ENCODE measurements at places on chromosomes 11 and 22.

DNA sequence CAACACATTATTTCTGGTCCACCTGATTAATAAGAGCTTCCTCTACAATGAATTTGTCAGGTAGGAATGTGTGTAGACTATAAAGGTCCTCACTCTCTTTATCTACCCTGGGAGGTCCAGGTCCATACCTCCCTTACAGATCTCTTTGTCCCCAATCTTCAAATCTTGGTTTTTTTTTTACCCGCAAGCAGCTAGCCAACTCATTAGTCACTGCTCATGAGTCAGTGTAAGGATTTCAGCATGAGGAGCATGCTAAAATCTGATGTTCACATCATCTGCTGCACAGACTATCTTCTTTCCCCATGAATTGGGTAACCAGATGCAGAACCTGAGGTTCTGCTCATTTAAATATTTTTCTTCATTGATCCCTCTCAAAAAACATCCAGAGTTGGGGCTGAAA is 397.0 kb upstream of the ISX start:
- DNase-seq: no peak

DNA sequence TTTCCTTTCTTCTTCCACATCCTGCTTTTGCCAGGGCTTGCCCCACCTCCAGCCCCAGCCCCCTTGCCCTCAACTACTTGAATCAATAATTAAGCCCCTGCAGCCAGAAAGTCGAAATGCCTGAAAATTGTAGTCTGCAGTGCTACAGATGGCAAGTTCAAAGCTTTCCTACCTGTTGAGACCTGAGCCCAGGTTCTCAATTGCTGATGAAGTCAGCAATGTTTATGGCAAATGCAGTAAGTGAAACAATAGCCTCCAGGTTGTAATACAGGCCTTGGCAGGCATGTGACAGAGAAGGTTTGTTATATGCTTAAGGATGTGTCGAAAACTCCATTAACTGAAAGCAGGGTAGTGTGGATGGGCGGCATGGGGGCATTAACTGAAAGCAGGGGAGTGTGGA is 181.1 kb upstream of the SESN3 start:
- DNase-seq: no peak

GRCh38 chr11:103942646-103943045 is 93.8 kb upstream of the DDI1 start:
- DNase-seq: no peak

DNA sequence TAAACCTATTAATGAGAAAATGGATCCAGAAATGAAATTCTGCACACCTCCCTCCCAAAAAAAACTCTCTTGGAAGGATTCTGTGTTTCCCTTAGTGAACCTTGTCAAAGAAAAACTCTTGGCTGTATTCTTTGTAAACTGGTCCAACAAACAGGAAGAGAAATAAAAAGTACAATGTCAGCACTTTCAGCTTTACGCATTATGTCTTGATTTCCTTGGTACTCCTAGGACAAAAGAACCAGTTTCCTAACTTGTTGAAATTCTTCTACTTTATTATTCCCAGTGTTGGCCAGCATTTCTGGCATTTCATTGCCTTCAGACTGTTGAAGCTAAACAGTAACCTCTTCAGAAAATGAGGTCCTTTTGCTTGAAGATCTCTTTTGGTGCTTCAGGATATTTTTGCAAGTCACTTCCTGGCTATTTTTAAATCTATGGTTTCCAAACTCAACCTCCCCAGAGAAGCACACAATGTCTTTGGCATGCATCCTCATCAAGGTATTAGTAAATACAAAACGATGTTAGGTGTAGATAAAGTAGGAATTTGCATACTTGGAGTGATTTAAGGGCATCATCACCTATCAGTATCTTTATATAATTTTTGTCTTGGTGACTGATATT is 342.7 kb downstream of the AASDHPPT start:
- peak; percentile 36 for DNase-seq

- no peak for DNase-seq
These were observed 17.0 kb downstream of the CD3E start for GRCh38 chr11:118321386-118322082.

DNA sequence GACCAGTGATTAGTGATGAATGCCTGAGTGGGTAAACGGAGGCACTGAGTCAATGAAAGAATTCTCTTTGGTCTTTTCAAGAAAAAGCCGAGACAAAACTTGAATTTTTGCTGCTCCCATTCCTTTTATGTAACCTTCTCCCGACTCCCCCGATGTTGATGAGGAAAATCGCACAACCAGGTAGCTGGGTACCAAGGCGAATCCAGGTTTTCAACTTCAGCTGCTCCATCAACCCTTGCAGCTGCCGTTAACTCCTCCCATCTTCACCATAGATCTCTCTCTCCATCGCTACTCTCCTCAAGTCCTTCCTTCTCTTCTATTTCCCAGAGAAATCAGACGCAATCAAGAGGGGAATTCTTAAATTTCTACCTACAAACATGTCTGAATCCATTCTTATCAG is 611 bp upstream of the USP2 start:
- DNase-seq: peak; percentile 31

- DNase-seq: no peak
These were observed 2.8 kb downstream of the NUDT8 start for GRCh38 chr11:67626970-67627369.

DNA sequence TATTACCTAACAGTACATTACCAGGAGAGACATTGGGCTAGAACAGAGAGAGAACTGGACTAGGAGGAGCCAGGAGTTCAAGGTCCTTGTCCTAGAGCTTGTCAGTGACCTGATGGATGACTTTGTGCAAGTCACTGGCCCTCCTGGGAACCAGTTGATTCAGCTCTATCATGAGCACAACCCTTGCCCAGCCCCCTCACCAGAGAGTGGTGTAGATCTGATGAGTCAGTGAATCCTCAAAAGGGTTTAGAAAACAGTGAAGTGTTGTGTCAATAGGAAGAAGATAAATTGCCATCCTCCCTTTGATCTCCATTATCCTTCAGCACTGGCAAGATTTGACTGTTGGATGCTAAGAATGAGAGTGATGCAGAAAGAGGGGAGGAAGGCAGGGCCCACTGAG is 24.3 kb downstream of the NEU3 start:
- no peak for DNase-seq

- peak; percentile 78 for DNase-seq
These were observed 55.7 kb downstream of the CD82 start for GRCh38 chr11:44621140-44621681.

- DNase-seq: peak; percentile 78
These were observed 70.2 kb upstream of the PPARA start for GRCh38 chr22:46079861-46080821.

GRCh38 chr11:72228229-72228843 is 3.8 kb downstream of the INPPL1 start:
- DNase-seq: no peak

DNA sequence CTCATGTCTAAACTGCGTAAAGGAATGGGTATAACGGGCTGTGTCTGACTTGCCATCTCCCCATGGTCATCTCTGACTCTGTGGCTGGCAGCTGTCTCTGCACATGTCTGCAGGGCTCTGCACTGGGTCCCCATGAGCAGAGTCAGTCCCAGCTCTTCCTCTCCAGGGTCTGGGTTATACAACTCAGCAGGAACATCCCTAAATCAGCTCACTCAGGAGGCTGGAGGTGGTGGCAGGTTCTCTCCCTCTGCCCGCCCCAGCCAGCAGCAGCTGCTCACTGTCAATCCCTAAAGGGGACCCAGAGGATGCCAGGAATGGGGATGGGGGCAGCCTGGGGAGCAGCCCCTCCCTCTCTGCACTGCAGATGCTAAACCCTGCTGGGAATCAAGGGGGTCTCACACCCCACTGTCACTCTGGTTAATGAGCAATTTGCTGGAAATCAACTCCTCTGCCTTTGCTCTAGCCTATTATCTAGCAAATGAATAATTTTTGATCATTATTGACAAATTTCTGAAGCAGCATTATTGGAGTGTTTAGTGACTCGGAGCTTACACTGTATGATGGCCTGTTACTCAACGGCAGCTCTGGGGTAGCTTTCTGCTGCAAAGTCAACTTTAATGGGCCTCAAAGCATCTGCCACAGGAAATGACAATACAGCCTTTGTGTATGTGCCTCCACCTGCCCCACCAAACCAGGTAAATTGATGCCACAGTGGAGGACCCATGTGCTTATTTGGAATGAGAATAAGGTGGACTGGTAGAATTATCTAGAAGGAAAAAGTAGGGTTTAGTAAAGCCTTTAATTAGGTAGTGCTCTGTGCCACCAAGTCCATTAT is 55.7 kb upstream of the SHANK2 start:
- no peak for DNase-seq

GRCh38 chr11:1165256-1166041 is 7.7 kb downstream of the MUC5AC start:
- DNase-seq: no peak

DNA sequence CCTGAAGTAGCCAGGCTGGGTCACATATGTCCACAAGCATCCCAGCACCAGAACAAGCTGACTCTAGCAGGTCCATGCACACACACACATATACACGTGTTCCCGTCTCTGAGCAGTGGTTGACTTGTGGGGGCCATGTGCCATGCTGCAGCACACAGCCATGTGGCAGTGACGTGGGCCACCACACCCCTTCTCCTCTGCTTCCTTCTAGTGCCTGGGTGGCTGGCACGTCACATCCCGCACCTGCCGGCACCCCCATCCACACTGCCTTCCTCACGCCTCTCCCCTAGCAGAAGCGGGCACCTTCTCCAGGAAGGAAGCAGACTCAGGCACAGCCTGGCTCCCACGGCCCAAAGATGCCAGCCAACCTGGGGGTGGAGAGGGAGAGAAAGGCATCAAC is 9.5 kb downstream of the SYT7 start:
- no peak for DNase-seq

DNA sequence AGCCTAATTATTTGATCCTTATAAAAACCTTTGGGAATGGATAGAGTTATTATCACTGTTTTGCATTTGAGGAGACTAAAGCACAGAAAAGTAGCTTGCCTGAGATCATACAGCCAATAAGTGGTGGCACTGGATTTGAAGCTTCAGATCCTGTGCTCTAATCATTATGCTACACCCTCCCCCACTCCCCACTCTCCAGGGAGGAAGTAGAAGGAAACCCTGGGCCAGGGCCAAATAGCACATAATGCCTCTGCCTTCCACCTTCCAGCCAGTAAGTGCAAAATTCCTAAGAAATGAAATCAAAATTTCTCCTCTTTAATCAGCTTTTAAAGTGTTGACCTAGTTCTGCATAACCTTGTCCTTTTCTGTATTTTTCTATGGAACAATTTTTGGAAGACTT is 61.6 kb downstream of the SIK2 start:
- peak; percentile 36 for DNase-seq

- DNase-seq: peak; percentile 91
These were observed 133.2 kb downstream of the SPATA19 start for GRCh38 chr11:133712051-133712560.

DNA sequence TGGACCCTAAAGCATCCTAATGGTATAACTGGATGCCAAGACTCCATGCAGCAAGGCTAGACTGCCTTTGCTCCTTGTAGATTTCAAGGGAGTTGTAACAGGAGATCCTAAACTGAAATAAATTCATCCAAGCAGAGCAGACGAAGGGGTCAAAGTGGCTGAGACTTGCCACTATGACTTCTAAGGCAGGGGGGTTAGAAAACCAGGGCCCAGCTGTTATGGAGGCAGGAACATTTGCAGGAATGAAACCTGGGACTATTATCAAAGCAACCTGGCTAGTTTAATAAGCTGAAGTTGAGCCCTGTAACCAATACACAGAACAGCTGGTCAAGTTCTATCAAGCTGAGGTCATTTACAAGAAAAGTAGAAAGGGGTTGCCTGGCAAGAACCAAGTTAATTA is 122.2 kb upstream of the TRPC6 start:
- DNase-seq: peak; percentile 44

DNA sequence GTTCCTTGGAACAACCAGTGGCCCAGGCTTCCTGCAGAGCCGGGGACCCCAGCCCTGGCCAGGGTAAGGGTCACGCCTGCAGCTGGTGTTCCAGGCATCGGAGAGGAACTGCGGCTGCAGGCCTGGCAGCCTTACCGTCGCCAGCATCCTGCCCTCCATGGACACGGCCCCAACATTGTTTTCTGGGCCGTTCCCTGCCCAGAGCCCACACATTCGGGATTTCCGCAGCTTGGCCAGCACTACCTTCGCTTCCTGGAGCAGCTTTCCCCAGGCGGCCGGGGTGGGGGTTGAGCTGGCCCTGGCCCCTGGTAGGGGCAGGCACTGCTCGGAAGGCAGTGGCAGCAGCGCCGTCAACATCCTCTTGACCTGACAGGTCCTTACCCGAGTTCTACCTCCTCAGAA is 17.7 kb downstream of the TXN2 start:
- no peak for DNase-seq

DNA sequence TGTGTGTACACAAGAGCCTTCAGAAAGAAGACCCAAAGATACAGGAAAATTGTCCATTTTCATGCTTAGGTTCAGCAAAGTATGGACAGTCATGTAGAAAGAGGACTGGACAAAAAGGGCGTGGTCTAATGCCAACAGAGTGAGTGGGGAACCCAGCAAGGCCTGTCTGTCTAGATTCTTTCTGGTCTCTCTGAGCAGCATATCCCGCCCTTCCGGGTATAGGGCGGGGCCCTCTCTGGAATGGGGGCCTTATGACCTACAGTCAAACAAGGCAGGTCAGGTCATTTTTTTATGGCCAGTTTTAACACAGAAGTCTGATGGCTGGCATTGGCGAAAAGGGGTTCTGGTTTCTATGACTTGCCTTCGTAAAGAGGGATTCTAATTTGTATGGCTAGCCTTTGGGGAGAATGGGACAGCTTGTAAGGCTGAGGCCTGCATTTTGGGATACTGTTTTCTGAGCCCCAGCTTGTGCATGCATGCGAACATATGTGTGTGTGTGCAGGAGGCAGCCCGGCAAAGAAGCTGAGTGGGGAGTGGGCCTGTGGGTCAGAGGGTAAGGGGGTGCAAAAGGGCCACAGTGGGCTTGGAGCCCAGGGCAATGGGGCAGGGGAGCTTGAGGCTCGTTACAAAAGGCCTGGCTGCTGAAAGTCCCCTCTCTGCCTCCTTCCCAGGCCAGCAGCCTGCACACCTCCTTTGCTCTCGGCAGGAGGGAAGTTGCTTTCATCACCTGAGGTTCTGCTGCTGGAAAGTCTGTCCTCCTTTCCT is 130.5 kb upstream of the B3GAT1 start:
- no peak for DNase-seq

- peak; percentile 19 for DNase-seq
These were observed 158.8 kb downstream of the FAT3 start for GRCh38 chr11:92383430-92383829.

GRCh38 chr11:64152841-64153691 is 12.8 kb downstream of the MACROD1 start:
- peak; percentile 49 for DNase-seq

DNA sequence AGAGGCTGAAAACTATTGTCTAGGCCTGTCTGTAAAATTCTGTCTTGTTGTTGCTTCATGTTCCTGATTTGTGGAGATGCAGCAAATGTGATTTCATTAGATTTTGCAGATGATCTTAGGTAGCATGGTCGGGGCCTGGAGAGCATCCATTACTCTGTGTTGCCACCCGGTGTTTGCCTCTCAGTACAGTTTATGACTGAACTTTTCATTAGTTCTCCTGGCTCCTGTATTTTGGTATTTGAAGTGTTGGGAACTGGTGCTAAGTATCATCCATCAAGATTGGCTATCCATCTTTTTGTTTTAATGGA is 7.7 kb downstream of the YWHAH start:
- DNase-seq: no peak

Measured in muscle of leg (tissue), 16 donors.